ENCODE measurements at places on chromosomes 1 and 21.

GRCh38 chr21:33886321-33886720, 29.3 kb downstream of the ATP5PO start:
- DNase-seq: no peak

DNA sequence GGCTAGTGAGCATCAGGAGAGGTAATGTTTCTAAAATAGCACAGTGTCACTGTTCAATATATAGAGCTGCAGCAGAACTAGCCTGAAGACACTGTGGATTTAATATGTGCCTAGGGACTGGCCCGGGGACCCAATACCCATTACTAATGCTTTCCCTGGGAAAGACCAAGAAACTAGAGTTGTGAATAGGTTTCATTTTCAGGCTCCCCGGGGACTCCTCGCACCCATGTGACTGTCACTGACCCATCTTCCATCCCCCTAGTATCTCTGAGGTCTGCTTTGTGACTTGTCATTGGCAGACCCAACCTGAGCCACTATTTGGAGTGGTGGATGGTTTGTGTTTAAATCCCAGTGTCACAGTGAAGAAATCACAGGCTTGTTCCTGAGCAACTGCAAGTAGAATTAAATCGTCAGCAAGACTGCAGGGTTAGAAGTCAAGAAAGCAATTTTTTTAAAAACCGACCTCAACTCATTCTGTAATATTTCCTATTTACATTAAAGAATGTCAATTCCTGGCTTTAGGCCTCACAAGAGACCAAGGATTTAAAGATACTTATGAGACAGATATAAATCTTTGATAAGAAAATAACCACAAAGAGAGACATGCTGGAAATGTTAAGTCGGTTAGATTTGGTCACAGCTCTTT, 130.0 kb upstream of the TNR start:
- no peak for DNase-seq

- DNase-seq: no peak
Observed at GRCh38 chr1:116374353-116375147, 1.5 kb downstream of the ATP1A1 start.

DNA sequence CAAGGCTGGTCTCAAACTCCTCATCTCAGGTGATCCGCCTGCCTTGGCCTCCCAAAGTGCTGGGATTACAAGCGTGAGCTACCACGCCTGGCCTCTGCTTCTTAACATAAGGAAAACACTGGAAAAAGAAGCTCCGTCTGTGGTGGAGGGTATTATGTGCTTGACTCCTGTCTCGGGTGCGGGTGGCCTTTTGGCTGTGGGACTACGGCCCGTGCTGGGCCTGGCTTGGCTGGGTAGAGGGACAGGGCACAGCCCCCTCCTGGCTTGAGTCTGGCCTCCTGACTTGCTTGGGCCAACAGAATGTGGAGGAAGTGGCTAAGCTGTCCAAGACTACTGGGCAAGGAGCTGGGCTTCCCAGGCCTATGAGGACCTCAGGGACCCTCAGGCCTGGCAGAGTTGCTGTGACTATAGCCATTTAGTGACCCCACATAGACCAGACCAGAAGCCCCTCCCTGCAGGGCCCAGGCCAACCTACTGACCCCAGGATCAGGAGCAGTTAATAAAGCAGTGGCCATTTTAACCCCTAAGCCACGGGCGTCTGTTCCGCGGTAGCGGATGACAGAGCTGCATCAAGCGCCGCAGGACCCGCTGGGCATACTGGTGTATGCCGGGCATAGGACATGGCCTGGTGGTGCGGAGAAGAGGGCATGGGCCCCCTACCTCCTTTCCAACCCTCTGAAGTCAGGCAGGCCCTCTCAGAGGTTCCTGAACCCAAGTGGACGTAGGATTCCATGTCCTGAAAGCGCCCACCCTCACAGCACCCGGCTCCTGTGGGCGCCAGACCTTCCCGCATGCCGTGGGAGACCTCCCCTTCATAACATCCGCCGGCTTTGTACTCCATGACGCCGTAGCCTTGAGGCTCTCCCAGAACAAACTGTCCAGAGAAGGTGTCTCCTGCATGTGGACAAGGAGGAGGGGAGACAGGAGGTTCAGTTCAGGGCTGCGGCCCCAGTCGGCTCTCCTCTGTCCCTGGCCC, 4.4 kb downstream of the MORN1 start:
- DNase-seq: no peak

GRCh38 chr1:54331091-54331772, 75.0 kb downstream of the SSBP3 start:
- DNase-seq: no peak

- DNase-seq: no peak
Observed at GRCh38 chr1:64025051-64025450, 178.4 kb upstream of the UBE2U start.

DNA sequence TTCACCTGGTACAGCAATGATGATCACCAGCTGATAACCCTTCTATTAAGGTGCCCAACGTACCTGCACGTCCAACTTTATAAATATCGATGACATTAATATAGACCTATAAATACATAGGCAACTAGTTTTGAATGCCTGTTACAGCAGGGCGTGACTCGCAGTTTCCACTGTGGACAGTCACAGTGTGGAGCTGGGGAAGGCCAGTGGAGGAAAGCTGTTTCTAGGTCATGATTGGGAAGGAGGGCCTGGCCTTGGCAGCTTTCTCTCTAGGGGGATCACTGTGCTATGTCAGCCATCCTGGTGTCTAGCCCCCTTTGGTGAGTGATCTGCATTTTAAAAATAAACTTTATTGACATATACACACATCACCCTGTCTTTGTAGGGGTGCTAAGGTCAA, 4.4 kb upstream of the PRDM15 start:
- DNase-seq: no peak

DNA sequence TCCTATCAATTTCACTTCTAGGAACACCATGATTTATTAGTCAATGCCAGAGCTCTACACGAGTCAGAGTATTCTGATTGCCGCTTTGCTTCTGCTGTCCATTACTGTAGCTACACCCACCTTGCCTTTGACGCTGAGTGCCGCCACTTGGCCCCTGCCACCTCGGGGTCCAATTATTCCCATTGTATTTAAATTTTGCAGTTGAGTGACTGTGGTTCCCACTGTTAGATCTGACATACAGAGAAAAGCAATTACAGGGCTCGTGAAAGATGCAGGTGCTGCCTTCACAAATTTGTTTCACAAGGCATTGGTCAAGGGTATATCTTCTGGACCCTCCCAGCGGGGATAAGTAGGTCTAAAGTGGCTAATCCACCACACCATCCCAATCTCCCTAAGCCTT, 428.9 kb downstream of the SIPA1L2 start:
- no peak for DNase-seq

DNA sequence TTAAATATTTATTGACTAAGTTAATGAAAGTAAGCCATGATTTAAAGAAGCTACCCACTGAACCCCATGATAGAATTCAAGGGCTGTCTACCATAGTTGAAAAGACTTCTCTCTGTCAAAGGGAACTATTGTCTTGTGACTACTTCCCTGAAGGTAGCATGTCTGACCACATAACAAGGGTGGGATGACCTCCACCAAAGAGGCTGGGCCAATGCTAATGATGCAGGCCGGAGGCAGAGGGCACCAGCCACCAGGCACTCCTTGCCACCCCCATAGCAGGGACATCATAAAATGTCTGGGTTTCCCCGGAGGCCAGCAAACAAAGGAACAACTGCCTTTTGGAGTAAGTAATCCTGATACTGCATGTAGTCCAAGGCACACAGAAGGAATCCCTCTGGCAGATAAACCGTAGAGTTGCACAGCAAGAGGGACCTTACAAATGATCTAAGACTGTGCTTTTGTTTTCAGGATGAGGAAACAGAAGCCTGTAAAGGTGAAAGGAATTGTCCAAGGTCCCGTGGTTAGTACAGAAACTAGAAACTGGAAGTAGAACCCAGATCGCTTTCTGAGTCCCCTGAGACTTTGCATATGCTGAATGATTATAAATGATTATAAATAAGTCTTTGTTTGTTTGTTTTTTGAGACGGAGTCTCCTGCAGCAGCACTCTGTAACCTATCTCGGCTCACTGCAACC, 33.5 kb upstream of the ITPKB start:
- DNase-seq: no peak

DNA sequence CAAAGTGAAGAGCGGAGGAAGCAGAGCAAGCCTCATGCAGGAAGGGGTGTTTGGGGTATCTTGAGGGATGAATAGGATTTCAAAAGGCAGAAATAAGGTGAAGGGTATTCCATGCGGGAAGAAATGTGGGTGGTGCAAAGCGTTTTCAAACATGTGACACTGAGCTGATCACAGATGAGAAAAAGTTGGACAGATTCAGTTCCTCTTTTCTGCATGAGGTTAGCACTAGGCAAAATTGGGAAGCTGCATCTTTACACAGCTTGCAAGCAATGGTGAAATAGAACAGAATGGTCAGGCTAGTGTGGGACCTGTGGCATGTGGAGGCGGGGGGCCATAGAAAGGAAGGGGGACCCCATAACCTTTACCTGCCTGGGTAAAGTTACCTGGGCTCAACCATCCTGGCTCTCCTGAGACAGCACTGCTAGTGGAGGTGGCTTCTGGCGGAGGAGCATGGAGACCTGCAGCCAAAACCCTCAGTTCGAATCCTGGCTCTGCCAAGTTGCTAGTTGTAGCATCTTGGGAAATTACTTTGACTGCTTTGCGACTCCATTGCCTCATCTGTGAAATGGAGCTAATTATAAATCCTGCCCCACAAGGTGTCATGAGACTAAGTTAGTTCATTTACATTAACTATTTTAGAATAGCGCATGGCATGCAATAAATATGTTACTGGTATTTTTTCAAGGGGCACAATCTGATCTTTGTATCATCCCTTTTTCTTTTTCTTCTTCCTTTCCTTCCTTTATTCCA, 16.4 kb downstream of the KCNA10 start:
- DNase-seq: no peak

- DNase-seq: no peak
Observed at GRCh38 chr1:188669728-188670382, 1807.8 kb downstream of the BRINP3 start.

DNA sequence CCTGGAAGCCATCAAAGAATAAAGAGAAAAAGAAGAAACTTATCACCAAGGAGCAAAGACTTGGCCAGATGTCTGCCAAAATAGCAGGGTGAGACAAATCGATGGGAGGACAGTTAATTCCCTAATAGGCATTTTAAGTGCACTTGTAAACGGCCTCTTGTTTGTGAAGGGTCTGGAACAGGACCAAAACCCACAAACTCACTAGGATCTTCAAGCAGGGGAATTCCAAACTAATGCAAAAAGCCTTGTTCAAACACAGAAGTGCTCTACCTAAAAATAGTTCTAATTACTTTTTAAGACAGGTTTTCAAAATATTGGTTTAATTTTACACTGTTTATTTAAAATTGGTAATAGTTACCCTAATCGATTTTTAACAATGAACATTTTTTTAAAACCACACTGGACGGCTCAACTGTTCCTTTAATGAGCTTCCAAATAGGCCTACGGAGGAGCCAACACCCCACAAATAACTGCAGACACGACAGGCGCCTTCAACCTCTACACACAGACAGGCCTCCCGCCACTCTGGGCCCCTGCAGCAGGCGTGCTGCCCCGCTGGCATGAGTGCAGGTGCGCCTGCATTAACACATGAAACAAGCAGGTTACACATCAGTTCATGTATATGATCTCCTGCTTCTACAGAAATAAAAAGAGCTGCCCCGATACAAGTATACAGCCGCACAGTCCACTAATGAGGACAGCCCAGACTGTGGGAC, 15.8 kb downstream of the UBE2G2 start:
- DNase-seq: no peak

- DNase-seq: no peak
Observed at GRCh38 chr1:3312310-3312897, 142.1 kb upstream of the ARHGEF16 start.

GRCh38 chr1:151251656-151252470, 2.7 kb upstream of the PSMD4 start:
- DNase-seq: peak; percentile 44

DNA sequence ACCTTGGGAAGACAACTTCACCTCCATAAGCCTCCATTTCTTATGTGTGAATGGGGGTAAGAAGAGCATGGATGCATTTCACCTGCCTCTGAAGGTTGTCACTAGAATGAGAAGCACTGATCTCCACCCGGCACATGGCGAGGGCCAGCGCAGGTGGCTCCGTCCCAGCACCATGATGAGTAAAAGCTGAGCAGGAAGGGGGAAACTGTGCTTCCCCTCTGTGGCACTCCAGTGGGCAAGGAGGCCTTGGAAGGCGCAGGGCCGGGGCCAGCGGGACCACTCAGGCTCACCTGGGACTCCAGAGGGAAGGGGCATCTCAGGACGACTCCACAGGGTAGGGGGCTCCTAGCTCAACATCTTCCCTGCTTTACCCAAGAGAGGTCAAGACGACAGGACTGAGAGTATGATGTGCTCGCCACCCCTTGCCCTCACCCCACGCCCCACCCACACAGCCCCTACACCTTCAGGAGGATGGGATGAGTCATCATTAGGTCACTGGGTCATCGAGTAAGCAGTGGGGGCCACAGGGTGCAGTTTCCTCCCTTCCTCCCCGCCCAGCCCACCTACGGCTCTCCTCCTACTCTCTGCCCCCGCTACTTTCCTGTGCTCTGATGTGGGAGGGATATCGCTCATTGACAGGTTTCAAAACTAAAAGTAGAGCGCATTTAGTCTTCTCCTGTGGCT, 112.1 kb downstream of the HIVEP3 start:
- peak; percentile 44 for DNase-seq

All from activated T-helper 2 cell treated with anti-CD3 and anti-CD28 coated beads, Interferon-gamma antibody, Interleukin-2, Interleukin-4, amounts not matched to agents 10 μg/mL and 5 μg/mL and 100 μg/mL, durations not matched to agents 14 hours and 24 hours and 36 hours (primary cell).